ENCODE measurements at places on chromosomes 13 and 19. TPM values are rescaled to one million over a fixed set of nuclear protein-coding genes. Genes with fewer than 3 reads are reported as not detected.

The CYP4F12 gene
- not detected for total RNA-seq

DNA sequence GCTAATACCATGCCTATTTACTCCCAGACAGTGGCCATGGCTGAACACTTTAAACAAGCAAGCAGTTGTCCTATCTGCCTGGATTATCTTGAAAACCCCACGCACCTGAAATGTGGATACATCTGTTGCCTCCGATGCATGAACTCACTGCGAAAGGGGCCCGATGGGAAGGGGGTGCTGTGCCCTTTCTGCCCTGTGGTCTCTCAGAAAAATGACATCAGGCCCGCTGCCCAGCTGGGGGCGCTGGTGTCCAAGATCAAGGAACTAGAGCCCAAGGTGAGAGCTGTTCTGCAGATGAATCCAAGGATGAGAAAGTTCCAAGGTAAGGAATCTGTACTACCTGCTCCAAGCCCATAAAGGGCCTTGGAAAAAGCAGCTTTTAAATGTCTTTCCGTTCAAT is 8.6 kb downstream of the RFPL4AL1 start:
- DNase-seq = no peak

DNA sequence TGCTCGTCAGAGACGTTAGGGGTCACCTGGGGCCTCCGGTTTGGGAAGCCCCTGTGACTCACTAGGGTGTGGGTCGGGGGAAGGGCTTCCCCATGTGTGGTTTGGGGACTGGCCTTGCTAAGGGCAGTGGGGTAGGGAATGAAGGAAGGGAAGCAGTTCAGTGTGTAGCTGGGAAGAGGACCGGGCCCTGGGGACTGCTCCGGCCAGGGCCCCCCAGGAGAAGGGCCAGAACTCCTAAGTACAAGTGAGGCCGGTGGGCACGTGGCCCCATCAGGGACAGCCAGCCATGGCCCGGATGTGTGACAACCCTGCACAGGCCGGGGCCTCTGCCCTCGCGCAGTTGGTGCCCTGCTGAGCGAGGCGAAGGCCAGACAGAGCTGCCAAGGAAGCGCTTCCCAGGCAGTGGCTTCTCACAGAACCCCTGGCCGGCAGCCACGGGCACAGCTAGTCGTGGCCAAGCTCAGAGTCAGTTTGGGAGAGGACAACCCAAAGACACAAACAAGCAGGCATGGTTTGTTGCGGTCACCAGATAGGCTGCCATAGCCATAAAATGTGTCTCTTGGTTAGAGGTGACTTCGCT is 25.7 kb downstream of the TEX29 start:
- DNase-seq = no peak

GRCh38 chr19:3506384-3507340 is 551 bp downstream of the FZR1 start:
- DNase-seq = peak; percentile 40

The ODAD3 gene
- 0.17 TPM for total RNA-seq

The SHISA2 gene
- total RNA-seq = 0.33 TPM

The RPL13A gene
- total RNA-seq = 1,955 TPM

The CADM4 gene
- total RNA-seq = 12.8 TPM

DNA sequence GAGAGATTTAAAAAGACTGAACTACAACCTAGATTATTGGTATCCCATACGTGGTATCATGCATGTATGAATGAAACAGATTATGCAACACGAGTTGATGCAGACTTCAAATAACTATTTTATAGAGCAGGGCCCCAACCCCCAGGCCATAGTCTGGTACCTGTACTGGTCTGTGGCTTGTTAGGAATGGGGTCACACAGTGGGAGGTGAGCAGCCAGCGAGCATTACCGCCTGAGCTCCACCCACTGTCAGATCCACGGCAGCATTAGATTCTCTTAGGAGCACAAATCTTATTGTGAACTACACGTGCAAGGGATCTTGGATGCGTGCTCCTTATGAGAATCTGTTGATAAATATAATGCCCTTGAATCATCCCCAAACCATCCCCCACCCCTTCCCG is 320.2 kb downstream of the TBC1D4 start:
- DNase-seq = no peak

GRCh38 chr19:33189453-33189852 is 4.7 kb upstream of the LRP3 start:
- no peak for DNase-seq

DNA sequence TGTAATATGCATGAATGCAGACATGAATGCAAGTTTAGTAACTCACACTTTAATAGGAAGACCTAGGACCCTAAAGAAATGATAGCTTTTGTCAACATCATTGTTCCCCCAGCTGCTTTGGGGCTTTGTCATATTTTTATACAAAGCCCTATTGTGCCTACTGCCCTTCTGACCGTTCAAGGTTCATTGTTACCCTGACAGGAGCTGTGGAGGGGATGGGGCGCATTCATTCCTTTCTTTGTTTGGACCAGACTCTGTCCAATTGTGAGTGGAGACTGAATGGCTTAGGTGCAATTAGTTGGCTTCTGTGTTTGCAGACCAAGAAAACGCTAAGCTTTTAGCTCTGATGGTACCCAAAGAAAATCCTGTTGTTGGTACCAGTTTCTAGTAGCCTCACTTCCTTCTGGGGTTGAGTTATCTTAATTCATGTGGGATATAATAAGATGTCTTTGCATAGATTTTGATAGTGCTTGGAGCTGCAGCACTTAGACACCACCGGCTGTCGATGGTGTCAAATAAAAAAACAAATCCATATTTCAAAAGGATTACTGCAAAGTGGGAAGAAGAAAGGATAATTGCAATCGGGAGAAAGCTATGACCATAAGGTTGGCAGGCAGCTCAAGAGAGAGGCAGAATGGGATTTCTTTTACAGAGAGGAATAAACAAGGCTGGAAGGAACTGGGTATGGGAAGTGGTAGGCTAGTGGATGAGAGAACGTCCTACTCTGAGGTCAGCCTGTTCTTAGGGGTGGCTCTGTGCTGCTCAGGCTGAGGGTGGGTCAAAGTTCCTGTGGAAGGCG is 133.9 kb upstream of the TMTC4 start:
- DNase-seq = no peak

GRCh38 chr13:46334035-46334822 is 52.8 kb downstream of the RUBCNL start:
- DNase-seq = no peak

The EFNA2 gene
- total RNA-seq = not detected

GRCh38 chr13:40170982-40171381 is 495.5 kb downstream of the FOXO1 start:
- peak; percentile 88 for DNase-seq

- no peak for DNase-seq
Measured at GRCh38 chr19:12834976-12835757, 788 bp upstream of the RTBDN start.

- DNase-seq = no peak
Measured at GRCh38 chr13:25979371-25979770, 72.4 kb downstream of the SHISA2 start.

- no peak for DNase-seq
Measured at GRCh38 chr13:88042489-88042888, 371.3 kb downstream of the SLITRK5 start.

DNA sequence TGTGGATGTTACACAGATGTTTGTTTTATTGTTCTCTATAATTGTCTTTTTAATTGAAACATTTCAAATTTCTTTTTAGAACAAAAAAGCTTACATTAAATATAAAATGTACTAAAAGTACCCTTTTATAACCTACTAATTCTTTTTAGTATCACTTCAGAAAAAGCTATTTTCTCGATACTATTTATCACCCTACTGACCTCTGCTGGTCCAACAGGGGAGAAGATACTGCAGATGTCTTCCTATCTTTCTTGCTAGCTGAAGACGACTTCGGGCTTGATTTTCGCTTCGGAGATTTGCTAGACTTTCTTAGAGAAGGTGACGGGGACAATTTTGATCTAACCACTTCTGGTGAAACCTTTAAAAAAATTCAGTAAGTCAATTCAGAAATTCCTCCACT is 42.4 kb downstream of the ZC3H13 start:
- no peak for DNase-seq

DNA sequence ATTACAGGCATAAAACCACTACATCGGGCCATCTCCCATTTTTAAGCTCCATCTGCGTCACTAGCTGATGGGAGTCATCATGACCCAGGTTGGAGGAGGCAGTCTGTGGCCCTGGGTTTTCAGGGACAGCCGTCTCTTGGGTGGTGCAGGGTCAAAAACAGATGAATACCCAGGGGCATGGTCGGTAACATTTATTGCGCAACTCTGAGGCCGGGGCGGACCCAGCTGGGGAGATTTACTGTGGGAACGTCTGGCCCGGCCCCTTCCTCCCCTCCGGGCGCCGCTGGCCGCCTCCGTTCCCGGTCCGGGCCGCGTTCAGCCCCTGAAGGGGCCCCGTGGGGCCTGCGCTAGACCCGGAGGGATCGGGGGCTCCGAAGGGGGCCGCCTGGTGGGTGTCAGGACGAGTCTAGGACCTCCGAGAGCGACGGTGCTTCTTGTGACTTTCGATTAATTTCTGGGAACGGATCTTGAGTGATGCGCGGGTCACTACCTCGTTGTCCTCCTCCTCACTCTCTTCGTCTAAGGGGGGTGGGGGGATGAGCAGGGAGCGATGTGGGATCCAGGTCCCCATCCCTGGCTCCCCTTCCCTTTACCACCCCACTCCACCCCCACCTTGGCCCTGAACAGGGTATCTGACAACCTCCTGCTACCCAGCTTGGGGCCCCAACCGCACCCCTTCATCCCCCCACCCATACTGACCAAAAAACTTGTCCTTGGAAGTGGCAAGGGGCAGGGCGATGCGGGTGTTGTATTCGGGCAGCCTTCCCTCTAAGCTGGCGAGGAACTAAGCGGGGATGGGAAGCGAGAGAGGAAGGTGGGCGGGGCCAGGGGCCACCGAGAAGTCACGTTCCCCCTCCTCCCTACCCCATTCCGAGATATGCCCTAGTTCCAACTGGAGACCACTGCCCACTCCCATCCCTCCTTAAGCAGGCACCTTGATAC is 1.6 kb upstream of the RGL3 start:
- no peak for DNase-seq

GRCh38 chr13:35498231-35498630 is 21.7 kb upstream of the MAB21L1 start:
- DNase-seq = no peak

The CYP2A7 gene
- not detected for total RNA-seq

The C1QTNF9B gene
- not detected for total RNA-seq

- DNase-seq = peak; percentile 4
Measured at GRCh38 chr19:12450844-12451243, 10.0 kb upstream of the ZNF443 start.

- no peak for DNase-seq
Measured at GRCh38 chr19:19111967-19112580, 26.2 kb downstream of the TMEM161A start.

The CGB1 gene
- total RNA-seq = not detected

- no peak for DNase-seq
Measured at GRCh38 chr19:49128545-49129237, 9.3 kb downstream of the PPFIA3 start.

The SYCN gene
- not detected for total RNA-seq

DNA sequence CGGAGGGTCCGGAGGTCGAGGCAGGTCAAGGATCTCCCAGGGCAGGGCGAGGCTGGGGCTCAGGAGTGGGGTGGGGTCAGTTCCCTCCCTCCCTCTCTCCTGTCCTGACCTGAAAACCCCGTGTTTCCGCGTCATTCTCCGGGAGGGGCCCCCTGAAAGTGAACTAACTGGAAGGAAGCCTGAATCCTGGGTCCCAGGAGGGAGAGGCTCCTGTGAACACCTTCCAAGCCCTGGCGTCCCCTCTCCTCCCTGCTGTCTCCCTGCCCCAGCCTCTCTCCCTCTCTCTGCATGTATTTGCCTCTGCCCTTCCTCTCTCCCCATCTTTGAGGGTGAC is 741 bp upstream of the CADM4 start:
- no peak for DNase-seq

- peak; percentile 55 for DNase-seq
Measured at GRCh38 chr19:42471554-42472249, 29.0 kb upstream of the CXCL17 start.

- peak; percentile 48 for DNase-seq
Measured at GRCh38 chr13:26050568-26051230, 1.1 kb downstream of the SHISA2 start.

DNA sequence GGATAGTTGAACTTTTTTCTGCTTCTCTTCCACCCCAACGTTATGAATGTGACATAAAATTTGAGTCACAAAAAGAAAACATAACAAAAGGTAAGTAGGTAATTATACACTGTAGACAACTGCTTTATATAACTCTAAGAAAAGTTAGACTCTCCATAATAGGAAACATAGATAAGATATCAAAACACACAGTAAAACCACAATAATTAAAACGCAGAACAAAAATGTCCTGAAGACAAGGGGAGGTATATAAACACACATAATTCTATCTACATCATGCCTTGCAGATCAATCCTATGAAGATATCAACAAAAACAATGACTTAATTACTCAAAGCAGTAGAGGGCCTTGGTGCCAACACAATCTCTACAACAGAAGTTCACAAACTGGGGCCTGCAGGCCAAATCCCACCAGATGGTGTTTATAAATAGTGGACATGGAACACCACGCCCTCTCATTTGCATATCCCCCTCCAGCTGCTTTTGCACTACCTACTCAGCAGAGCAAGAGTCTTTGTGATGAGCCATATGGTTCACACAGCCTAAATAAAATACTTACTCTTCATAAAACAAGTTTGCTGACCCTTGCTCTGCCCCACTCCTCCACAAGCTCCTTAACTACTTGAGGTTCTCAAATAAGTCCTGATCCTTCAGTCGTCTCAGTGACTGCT is 254.7 kb downstream of the KLF12 start:
- DNase-seq = no peak

GRCh38 chr13:98681049-98681448 is 71.4 kb downstream of the SLC15A1 start:
- no peak for DNase-seq

DNA sequence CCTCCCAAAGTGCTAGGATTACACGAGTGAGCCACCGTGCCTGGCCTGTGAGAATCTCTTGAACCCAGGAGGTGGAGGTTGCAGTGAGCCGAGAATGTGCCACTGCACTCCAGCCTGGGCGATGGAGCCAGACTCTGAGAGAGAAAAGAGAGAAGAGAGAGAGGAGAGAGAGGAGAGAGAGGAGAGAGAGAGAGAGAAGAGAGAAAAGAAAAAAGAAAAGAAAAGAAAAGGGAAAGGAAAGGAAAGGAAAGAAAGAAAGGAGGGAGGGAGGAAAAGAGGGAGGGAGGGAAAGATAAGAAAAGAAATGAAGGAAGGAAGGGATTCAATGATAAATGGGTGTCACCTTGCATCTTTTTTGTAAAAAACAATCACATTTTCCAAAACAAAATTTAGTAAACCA is 23.0 kb upstream of the PSPC1 start:
- no peak for DNase-seq

DNA sequence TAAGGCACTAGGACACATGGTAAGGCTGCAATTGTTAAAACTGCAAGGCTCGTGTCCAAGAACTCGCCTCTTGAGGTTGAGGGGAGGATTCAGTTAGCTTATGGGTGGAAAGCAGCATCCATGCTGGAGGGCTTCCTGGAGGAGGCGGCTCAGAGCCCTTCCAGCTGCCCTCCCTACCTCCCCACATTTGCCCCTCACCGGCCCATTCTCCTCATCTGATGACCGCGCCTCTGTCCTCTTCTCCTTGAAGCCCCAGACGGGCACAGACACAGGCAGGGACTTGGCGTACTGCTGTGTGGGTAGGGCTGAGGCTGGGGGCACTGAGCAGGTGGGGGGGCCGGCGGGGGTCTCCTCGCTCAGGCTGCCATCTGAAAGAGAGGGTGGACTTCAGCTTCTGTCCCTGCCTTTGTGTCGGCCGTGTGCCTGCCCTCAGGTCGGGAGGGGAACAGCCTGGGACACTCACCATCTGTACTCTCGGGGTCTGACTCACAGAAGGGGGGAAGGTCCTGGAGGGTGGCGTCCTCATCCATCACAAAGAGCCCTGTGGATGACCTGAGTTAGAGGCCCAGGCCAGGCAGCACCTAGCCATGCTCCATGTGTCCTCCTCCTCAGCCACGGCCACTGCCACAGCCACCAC is 4.1 kb upstream of the PNKP start:
- no peak for DNase-seq

The LYPD5 gene
- total RNA-seq = 6.1 TPM

Data from mammary epithelial cell (primary cell).